Heart left ventricle (tissue), 16 donors: ENCODE measurements at places on chromosomes 1 and 21. TPM values are rescaled to one million over a fixed set of nuclear protein-coding genes. Genes with fewer than 3 reads are reported as not detected.

Gene CYP4B1
- total RNA-seq = 1.5 TPM

Gene FAAH
- total RNA-seq = 3.8 TPM

Gene LINGO4
- 0.62 TPM for total RNA-seq

Gene GJA5
- total RNA-seq = 11.7 TPM

Gene GATAD2B
- total RNA-seq = 34.5 TPM

DNA sequence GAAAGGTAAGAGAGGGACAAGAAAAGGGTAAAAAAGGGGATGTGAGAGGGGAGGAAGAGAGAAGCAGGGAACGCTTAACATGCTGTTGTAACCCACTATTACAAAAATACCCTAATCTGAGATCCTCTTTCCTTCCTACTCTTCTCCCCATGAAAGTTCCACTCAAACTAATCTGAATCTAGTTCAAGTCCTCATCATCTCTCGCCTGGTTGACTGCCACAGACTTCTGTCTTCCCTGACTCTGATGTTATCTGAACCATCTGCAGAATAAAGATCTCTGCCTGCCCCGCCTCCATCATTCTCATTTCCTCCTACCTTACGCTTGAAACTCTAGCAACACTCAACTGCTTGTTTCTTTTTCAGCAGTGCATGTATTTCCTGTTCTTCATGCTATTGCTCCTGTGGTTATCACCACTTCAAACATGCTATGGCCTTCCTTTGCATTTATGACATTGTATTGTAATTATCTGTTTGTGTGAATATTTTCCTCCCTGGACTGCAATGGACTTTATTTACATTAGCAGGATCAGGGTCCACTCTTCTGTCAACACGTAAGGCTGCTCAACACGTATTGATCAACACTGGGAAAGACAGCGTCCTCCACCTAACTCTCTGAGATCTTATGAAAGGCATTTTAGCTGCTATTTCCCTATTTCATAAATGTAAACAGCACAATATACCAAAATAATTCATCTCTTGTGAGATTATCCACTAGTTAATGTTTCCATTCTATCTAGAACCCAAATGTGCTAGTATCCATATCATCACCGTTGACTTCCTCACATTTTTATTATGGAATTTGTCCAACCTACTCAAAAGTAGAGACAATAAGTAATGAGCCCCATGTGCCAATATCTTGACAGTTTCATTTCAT lies 215.5 kb upstream of the USP25 start:
- H3K36me3 ChIP-seq = no peaks in the 10 kb centered on the region
- DNase-seq = no peak

DNA sequence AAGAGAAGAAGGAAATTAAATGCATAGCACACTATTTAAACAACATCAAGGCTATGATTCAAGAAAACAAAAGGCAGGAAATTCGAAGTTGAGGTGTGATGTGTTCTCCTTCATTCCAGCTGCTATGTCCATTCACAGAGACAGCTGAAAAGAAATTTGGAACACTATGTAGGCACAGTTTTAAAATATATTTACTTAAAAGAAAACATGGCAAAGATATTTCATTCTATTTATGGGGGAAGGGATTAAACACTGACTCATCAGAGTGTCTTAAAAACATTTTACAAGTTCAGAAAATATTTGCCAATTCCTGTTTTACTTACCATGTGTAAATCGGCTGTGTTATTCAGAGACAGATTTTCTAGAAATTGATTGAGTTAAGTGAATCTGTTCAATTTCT lies 39.4 kb upstream of the NGF start:
- no peaks in the 10 kb centered on the region for H3K27me3 ChIP-seq
- no peaks in the 10 kb centered on the region for H3K4me1 ChIP-seq
- H3K4me3 ChIP-seq = no peak overlapping the region
- no peak overlapping the region for H3K27ac ChIP-seq
- DNase-seq = no peak

DNA sequence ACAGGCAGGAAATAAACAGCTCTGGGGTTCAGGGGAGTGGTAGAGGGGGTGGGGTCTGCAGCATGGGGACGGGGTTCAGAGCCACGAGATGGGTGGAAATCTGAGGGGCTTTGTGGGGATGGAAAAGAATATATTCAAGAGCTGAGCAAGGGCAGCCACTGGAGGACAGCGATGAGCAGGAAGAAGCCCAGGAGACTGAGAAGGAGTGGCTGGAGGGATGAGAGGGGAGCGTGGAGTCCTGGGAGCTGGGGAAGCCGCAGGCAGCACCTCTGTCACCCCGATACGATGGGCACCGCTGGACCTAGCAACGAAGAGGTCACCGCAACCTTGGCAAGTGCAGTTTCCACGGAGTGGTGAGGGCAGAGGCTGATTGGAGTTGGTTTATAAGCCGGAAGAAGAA lies 10.0 kb upstream of the KCNAB2 start:
- no peak for DNase-seq
- no peak overlapping the region for H3K4me3 ChIP-seq
- H3K27ac ChIP-seq = no peak overlapping the region
- no peaks in the 10 kb centered on the region for H3K36me3 ChIP-seq
- no peaks in the 10 kb centered on the region for H3K4me1 ChIP-seq

DNA sequence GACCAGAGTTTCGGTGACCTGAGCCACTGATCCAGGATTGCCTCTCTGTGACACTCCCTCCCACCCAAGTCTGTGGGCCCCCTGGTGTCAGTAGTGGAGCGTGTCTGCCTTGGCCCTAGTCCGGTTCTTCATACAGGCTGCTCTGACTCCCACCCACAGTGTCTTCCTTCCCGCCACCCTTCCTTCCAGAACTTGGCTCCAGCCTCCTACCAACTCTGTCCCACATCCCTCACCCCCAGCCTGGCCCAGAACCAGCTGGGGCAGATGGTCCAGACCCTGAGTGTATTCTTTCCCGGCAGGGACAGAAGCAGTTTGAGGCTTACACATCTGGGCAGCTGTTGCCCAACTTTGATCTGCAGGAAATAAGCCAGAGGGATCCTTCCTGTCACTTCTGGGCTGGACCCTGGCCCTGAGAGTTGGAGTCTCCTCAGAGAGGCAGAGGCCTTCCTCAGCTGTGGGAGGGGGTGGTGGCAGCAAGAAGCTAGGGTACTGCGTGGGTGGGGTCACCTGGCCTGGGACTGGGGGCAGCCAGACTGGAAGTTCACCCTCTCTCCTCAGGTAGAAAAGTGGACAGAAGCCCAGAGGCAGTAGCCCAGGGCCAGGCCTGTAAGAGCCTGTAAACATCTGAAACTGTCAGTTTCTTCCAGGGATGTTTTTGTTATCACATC lies 43.1 kb upstream of the EPS8L3 start:
- H3K4me1 ChIP-seq = peaks cover 10% of the 10 kb centered on the region
- no peak for DNase-seq
- no peaks in the 10 kb centered on the region for H3K27me3 ChIP-seq
- H3K27ac ChIP-seq = no peak overlapping the region

- no peak overlapping the region for H3K4me3 ChIP-seq
- no peak overlapping the region for H3K27ac ChIP-seq
- H3K27me3 ChIP-seq = no peaks in the 10 kb centered on the region
Observed at GRCh38 chr1:29743264-29743663, 506.9 kb downstream of the PTPRU start.

- peak overlapping the region; percentile 93 for H3K27ac ChIP-seq
- peaks cover 5% of the 10 kb centered on the region for H3K36me3 ChIP-seq
- H3K4me1 ChIP-seq = peaks cover 15% of the 10 kb centered on the region
Observed at GRCh38 chr1:89523572-89524368, 859 bp upstream of the LRRC8B start.

GRCh38 chr21:16082038-16082816 lies 352.4 kb downstream of the USP25 start:
- no peak for DNase-seq
- no peaks in the 10 kb centered on the region for H3K4me1 ChIP-seq
- no peaks in the 10 kb centered on the region for H3K27me3 ChIP-seq
- H3K4me3 ChIP-seq = no peak overlapping the region

DNA sequence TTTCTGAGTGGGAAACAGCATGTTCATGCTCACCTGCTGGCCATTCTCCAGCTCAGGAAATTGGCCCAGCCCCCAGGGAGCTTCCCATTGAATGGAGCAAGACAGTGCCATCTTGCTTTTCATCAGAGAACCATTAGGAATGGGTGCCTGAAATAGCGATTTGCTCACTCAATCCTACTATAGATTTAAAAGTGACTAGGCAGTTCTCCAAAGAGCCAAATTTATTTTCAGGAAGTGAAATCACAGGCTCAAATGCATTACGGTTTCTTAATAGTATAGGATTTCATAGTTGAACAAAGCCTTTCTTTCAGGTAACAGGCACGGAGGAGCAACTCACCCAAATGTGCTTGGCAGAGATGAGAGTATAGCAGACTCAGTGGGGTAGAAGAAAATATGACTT lies 272.1 kb downstream of the GRIK1 start:
- no peak overlapping the region for H3K4me3 ChIP-seq
- no peaks in the 10 kb centered on the region for H3K36me3 ChIP-seq
- no peaks in the 10 kb centered on the region for H3K4me1 ChIP-seq
- H3K27me3 ChIP-seq = no peaks in the 10 kb centered on the region

- no peak overlapping the region for H3K27ac ChIP-seq
- H3K4me3 ChIP-seq = no peak overlapping the region
- no peaks in the 10 kb centered on the region for H3K4me1 ChIP-seq
- H3K36me3 ChIP-seq = no peaks in the 10 kb centered on the region
- no peak for DNase-seq
Observed at GRCh38 chr21:14542638-14543037, 3.5 kb downstream of the SAMSN1 start.
